Activated CD4-positive, alpha-beta T cell treated with anti-CD3 and anti-CD28 coated beads, Interleukin-2, amount 50 U/mL, for 16 hours (primary cell): ENCODE measurements at places on chromosomes 2 and 18.
A peak's percentile ranks its signal among the peaks of the same experiment; 100 is the strongest.

GRCh38 chr18:14086458-14087231 lies 45.6 kb downstream of the ZNF519 start:
- DNase-seq = peak; percentile 40

GRCh38 chr2:102780467-102780866 lies 18.6 kb downstream of the TMEM182 start:
- no peak for DNase-seq

DNA sequence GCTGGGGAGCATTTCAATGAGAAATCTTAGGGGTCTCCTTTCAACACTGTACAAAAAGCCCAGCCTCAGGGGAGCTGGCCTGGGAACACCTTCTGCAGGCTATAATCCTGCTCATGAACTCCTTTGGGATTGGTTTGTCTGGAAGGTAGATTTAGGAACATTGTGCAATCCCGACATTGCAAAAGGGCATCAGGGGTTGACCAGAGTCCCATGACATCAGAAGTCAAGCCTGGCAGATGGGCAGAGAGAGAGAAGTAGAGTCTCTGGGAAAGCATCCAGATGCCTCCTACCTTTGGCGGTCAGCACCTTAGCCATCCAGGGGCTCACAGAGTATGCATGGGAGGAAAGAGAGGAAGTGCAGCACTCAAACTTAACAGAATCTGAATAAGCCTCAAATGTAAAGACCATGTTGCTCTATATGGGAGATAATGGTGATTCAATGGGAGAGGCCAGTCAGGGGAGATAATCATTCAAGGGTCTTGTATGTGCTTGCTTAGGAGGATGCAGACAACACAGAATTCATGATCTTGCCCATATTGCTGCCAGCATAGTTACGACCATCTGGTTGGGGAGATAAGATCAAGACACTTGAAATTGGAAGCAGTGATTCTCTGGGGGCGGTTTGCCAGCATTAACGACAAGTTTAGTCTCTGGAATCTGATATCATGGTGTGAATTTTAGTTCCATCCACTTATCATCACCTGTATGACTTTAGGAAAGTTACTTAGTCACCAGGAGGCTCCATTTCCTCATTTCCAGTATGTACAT lies 58.3 kb upstream of the UPP2 start:
- DNase-seq = no peak

- no peak for DNase-seq
Observed at GRCh38 chr2:193114827-193115226, 920.1 kb upstream of the TMEFF2 start.

DNA sequence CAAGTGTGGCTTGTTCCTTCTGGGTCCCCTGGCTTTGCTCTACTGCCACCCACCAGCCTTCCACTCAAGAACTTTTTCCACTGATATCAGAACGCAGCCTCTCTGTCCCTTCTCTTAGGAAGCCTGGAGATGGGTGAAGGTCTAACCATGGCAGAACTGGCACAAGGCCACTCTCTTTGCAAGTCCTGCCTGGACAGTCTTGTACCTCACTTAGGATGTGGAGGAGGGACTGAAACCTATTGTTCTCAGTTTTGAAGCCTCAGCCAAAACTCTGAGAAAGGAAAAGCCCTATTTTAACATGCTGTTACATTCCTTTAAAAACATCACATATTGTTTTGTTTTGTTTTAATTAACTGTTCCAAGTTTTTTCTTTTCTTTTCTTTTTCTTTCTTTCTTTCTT lies 58.9 kb upstream of the NCOA1 start:
- DNase-seq = no peak

- no peak for DNase-seq
Observed at GRCh38 chr2:239187464-239188253, 213.2 kb downstream of the HDAC4 start.

DNA sequence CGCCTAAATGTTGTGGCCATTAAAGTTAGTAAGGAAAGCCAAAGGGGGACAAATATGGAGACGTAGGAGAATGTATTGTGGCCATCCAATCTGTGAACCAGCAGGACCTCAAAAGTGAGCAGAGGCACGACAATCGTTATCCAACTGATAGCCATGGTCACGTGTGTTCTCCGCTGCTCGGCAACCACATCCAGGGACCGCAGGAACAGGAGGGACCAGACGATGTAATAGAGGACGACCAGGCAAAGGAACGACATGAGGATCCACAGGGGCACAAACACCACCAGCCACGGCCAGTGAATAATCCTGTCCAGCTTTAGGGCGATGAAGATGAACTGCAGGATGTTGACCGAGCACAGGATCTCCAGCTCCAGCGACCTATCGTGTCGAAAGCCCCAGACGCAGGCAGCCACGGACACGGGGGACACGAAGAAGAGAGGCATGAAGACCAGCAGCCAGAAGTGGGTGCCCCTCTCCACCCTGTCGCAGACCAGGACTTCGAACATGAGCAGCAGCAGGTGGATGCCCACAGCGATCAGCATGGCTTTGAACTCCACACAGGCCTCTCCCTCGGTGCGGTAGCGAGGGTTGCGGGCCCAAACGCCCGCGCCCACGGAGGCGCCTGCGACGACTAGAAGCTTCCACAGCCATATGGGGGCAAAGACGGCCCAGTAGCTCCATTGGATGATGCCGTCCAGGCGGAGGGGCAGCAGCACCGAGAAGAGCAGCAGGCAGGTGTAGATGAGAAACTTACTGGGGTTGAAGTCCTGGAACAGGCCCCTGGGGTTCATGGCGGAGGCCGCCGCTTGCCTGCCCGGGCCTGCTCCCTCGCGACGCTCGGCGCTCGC lies 790 bp downstream of the TMEM185B start:
- DNase-seq = no peak

DNA sequence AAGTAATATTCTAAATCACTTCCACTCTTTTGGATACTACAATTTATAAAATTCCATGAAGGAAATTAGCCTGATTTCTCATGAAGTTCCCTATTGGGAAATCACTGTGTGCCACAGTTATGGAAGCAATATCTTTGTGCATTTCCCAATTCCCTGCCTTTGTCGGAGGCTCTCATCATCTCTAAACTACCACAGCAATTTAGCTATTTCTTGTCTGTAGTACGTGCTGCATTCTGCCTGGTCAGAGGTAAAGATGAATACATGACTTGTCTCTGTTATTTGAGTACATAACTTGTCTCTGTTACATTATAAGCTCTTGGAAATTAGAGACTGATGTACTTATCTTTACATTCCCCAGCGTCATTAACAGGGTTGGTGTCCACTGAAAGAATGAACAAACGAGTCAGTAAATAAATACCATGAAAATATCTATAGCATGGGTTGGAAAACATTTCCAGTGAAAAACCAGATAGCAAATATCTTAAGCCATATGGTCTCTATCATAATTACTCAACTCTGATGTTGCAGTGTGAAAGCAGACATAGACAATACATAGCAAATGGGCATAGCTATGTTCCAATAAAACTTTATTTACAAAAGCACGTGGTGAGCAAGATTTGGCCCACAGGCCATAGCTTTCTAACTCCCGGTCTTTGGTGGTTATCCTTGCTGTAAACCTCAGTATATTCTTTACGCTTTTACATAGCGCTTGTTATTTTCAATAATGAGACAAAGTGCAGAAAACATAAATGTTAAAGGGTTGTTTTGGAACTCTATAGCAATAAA lies 78.8 kb downstream of the BCL2 start:
- DNase-seq = no peak

DNA sequence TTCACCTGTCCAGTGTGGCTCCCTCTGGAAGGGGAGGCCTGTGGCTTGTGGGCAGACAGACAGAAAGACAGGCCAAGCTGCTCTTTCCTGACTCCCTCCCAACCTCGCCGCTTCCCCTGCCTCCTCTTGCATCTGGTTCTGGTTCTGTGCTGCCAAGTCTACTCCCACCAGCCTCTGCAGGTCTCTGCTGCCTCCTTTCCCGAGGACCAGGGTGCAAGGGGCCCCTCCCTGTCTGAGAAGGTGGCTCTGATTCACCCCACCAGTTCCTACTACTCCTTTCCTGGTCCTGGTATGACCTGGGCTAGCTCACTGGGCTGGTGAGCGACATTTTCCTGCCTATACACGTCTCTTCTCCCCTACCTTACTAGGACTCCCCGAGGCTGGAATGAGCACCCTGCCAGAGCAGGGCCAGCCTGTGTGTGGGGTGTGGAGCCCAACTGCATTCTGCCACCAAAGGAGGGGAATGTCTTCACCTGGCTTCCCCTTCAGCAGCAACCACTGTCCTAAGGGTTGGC lies 238.5 kb downstream of the CELF4 start:
- DNase-seq = no peak

DNA sequence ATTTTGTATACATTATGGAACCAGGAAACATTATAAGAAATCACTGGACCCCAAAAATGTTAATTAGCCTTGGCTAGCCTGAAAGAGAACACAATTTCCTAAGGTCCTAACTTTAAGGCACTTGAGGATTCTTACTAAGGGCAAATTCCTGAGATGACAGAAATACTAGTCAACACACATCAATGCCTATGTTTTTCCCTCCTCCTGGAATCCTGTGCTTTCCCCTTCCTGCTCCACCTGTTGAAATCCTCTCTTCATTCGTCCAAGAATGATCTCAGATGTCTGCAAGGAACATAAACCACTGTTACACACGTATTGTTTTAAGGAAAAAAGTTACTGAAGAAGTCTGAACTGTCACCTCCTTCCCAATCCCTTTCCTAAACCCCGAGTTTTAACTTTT lies 21.2 kb upstream of the DARS1 start:
- no peak for DNase-seq

DNA sequence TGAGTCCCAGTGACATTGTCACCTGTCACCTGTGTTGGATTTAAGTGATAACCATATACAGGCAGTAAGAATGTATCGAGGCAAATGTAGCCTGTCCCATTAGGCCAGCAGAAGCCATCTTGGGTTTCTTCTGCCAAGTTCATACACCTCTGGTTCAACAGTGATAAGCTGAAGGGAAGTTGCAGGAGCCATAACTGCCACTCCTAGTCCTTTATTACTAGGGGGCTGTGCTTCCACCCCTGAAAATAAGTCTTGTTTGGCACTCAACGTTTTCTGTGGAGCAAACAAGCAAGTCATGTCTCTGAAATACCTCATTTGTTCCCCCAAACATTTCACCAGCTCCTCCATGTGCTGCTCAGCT lies 58.1 kb upstream of the ALPP start:
- no peak for DNase-seq

DNA sequence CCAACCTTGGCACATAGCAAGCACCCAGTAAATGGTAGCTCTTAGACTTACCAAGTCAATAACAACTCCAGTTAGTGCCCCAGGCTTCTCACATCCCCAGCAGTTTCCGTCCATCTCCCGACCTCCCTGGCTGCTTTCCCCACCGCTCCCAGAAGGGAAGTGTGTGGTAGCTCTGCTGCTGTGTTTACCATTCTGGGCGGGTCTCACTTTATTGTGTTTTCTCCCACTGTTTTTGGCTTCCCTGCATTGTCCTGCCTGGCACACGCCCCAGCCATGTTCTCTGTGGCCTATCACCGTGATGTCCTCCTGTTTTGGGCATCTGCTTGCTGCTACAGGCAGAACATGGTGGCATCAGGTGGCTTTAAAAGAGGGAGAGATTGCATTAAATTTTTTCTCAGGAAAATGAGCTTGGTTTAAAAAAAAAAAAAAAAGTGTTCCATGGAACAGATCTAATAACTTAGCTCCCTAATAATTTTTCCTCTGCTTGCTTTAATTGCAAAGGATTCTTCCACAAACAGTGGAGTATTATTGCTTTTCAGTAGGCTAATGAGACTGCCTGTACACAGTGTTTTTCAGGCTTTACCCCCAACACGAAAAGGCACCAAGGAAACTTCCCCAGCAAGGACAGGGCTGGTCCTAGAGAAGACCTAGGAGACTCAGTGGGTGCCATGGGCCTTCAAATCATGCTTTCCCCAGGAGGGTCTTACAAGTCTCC lies 8.0 kb upstream of the COX7A2L start:
- DNase-seq = no peak

GRCh38 chr2:180554330-180554729 lies 426.1 kb upstream of the UBE2E3 start:
- DNase-seq = no peak

DNA sequence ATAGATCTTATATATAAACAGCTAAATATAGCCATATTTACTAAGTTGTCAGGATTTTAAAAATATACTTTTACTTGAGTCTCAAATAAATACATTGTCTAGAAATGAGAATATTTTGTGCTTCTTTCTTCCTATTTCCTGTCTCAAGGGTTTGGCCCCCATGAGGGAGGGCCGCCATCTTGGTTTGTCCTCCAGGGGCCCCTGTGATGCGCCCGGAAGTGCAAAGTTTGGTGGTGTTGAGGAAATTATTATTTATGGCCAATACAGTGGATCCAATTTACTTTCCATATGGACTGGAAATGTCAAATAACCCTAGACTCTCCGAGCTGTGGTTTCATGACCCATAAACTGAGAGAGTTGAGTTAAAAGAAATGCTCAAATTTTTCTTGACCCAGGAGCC lies 104.7 kb upstream of the OTOS start:
- DNase-seq = no peak

GRCh38 chr2:86254576-86255538 lies 55.6 kb downstream of the MRPL35 start:
- no peak for DNase-seq

- no peak for DNase-seq
Observed at GRCh38 chr2:15840148-15840547, 100.2 kb upstream of the MYCN start.

- DNase-seq = no peak
Observed at GRCh38 chr2:124988111-124988510, 963.0 kb downstream of the CNTNAP5 start.

DNA sequence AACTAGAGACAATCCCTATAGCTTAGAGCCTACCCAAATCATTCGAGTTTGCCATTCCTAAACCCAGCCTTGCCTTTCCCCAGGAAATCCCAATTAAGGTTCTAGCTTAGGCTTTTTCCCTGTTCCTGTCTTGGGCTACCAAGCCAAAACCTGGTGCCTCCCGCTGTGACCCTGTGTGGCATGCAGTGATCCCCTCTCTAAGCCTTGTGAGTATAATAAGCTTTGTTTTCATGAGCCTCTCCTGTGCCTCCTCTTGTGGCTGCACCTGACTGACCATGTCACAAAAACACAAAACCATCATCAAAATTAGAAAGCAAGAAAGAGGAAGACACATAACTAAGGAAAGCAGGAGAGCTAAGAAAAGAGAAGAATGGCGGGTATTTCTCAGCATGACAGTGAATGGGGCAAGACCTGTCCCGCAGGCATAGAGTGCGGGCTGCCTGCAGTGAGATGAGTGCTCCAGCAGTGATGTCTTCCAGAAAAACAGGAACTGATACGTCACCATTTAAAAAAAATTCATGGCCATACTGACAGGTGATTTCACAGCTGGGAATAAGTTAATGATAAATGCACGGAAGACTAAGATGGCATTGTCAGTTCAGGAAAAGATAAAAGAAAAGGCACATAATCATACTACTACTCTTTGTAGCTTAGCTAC lies 9.2 kb upstream of the PAIP2B start:
- no peak for DNase-seq
